ENCODE measurements at places on chromosomes 13 and 19.
A peak's percentile ranks its signal among the peaks of the same experiment; 100 is the strongest.

DNA sequence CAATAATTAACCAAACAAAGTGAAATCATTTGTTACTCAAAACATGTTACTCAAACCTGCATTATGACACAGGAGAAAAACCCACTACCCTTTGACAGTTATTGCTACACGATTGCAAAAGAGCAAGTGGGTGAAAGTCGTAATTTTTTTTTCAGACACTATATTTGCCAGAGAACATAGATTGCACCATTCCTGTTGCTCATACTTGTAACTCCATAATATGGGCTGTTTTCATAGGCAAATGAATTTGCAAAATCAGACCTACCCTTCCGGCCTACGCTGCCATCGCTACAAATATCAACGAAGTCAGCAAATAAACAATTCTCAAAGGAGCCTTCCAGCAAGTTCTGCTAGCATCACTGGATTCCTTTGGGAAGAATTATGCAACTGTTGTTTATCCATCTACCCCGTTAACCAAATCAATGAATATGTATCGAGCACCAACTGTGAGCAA, 396.5 kb downstream of the IRS2 start:
- DNase-seq: peak; percentile 88

DNA sequence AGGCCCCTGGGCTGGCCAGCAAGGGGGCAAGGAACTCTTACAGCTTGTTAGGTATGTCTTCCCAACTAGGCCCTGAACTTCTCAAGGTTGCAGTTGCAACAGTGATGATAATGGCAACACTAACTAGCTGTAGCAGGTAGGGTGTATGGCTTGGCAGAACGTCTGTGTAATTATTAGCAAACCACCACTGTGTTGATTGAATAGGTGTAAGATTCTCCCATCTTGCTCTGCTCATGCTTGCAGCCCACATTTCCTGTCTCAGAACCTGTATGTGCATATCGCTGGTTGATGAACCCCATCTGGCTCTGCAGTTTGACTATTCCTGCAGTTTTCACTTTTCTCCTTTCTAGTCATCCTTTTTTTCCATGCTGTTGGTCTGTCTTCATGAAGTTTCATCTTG, 178.8 kb downstream of the KATNAL1 start:
- DNase-seq: no peak

GRCh38 chr13:21006141-21007005, 55.0 kb downstream of the LATS2 start:
- no peak for DNase-seq

DNA sequence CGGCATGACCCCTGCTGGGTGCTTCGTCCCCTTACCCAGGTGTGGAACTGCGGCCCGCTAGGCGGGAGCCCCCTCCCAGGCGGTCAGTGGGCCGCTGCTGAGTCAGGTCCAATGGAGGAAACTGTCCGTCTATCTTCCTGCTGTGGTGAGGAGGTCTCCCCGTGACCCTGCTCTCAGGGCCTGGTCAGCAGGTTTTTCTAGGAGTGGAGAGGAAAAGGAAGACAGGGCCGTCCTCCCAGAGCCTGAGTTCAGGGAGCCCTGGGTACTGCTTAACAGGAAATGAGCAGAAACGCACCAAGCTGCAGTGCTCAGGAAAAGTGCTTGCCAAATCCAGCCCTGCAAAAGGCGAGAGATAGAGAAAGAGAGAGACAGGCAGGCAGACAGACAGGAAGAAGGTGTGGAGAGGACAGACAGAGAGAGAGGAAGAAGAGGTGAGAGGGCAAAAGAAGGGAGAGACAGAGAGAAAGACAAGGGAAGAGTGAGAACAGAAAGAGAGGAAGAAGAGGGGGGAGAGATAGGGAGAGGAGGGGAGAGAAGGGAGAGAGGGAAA, 10.3 kb downstream of the SH3GL1 start:
- DNase-seq: peak; percentile 39

DNA sequence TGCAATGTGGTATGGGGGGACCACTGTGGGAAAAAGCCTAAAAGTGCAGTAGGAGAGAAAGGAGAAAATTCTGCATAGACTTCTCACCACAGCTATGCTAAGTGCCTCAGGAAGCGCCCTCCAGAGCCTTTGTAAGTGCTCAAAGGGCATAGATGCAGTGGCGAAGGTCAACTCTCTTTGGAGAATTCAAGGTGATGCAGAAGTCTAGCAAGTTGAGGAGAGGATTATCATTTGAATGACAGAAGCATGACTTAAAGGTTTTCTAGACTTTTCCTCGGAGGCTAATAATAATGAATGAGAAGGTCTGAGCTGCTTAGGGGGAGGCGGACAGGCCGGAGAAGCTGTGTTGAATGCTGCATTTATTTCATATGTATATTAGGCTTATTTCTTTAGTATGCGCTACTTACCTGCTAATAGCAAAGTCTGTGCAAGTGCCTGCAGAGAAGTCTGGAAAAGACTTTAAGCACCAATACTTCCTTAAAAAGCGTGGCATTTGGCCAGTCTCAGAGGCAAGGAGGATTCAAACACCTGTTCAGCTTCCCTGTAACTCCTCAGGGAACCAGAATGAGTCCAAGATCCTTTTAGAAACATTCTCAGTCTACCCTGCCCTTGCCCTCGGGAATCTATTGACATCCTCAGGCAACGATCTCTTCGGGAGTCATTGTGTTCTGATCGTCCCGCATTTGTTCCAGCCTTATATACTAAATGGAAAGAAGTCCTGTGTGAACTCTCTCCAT, 56.2 kb downstream of the FLT1 start:
- no peak for DNase-seq

- DNase-seq: no peak
Measured at GRCh38 chr19:8333767-8334457, 9.2 kb downstream of the KANK3 start.

- no peak for DNase-seq
Measured at GRCh38 chr19:47435196-47435595, 15.9 kb upstream of the MEIS3 start.

DNA sequence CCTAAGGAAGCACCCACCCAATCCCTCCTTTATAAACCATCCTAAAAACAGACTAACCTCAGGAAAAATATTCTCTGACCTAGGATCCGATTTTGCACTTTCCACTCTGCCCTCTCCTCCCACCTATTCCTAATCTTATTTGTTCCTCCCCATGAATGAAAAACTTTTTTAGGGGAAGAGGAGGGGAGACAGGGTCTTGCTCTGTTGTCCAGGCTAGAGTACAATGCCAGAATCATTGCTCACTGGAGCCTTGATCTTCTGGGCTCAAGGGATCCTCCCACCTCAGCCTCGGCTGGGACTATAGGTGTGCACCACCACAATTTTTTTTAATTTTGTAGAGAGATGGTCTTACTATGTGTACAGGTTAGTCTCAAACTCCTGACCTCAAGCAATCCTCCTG, 4.4 kb downstream of the ZNF564 start:
- DNase-seq: no peak

DNA sequence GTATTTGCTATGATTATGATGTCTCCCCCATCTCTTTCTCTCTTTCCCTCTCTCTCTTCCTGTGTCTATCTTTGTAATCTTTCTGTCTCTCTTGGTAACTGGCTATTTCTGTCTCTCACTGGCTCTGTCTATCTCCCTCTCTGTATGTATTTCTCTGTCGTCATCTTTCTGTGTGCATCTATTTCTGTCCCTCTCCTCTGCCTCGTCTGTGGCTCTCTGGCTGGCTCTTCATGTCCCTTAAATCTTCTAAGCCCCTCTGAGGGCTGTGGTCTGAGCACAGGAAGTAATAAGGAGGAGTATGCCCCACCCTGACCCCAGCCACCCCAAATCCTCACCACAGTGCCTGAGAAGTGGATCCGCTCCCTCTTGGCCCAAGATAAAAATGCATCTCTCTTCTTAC, 104.4 kb downstream of the DNAJC15 start:
- DNase-seq: no peak

DNA sequence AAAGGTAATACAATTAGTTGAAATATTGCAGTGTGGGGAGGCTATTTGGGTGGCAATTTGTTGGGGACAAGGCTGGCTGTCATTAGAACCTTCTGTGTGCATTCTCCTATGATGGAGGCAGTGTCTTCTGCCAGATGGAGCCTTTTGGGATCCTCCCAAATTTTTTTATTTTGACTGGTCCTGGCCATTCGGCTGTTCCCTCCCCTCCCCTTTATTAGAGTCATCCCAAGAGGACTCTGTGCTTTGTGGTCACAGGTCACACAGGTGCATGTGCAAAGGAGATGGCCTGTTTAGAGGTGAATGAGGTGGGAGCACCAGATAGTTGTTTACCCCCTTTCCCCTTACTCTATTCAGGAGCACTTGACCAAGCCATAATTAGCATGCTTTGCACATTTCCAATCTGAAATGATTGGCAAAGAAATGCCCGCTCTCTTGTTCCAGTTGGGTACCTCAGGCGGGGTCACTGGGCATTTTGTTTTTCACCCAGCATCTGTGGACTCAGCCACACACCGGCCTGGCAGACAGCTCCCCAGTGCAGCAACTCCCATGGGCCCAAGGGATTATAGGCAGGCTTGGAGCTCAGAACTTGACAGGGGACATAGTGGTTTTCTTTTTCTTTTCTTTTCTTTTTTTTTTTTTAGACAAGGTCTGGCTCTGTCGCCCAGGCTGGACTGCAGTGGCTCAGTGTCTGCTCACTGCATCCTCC, 19.8 kb downstream of the GATAD2A start:
- no peak for DNase-seq

DNA sequence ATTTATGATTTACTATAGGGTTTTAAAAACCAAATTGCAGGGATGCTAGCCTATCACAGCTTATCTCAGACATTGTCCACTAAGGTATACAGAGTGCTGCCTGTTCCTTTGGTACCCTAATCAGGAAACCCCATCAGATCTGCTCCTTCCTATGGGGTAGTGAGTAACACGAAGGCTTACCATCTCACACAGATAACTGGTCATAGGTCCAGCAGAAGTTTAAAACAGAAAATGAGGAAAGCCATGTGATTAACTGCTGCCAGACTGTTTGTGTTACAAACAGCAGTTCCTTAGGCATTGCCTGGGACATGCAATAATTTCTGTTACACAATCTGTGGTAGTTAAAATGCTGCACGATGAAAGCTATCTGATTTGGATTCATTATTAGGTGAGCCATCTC, 53.5 kb upstream of the ALOX5AP start:
- peak; percentile 77 for DNase-seq

GRCh38 chr13:34156841-34157365, 339.0 kb downstream of the RFC3 start:
- peak; percentile 12 for DNase-seq

GRCh38 chr19:1000591-1001537, 645 bp downstream of the GRIN3B start:
- DNase-seq: no peak

- DNase-seq: peak; percentile 84
Measured at GRCh38 chr19:56253737-56254136, 18.8 kb upstream of the EDDM13 start.

DNA sequence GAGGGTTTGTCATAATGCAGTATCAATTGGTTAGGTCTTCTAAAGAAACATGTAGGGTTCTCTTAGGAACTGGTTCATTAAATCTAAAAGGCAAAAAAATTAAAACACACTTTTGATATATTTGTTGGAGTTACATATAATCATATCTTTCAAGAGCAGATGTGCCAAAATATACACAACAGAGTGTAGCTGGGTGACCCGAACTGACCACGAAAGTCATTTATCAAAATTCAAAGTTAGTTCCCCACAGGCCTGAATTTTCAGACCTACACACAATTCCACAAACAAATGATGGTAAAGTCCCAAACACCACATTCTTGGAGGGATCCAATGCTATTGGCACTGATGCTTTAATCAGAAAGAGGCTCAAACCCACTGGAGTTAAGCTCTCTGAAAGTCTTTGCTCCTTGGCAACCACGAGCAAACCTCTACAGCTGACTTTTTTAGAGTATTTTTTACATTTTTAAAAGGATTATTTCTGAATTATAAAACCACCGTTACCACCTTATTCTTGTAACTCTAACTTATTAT, 50.9 kb downstream of the IRS2 start:
- no peak for DNase-seq

GRCh38 chr19:47698631-47699359, 14.4 kb upstream of the EHD2 start:
- no peak for DNase-seq

GRCh38 chr13:41199526-41199925, 5.2 kb upstream of the KBTBD7 start:
- DNase-seq: no peak

DNA sequence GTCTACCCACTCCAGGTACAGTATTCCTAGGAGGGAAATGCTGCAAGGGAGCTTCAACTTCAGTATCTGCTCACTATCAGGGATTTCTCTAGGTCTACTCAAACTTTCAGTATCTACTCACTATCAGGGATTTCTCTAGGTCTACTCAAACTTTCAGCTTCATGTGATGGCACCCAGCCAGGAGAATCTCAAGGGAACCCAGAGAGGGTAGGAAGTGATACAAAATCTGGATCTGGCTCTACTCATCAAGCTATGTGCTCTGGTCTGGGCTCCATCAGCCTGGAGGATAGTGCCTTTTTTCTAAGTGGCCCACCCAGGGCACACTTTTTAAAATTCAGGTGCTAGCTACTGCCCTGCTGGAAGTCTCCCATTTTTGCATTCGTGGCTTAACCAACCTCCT, 52.3 kb upstream of the FNDC3A start:
- no peak for DNase-seq

- peak; percentile 75 for DNase-seq
Measured at GRCh38 chr13:27522847-27523246, 72.5 kb upstream of the MTIF3 start.

DNA sequence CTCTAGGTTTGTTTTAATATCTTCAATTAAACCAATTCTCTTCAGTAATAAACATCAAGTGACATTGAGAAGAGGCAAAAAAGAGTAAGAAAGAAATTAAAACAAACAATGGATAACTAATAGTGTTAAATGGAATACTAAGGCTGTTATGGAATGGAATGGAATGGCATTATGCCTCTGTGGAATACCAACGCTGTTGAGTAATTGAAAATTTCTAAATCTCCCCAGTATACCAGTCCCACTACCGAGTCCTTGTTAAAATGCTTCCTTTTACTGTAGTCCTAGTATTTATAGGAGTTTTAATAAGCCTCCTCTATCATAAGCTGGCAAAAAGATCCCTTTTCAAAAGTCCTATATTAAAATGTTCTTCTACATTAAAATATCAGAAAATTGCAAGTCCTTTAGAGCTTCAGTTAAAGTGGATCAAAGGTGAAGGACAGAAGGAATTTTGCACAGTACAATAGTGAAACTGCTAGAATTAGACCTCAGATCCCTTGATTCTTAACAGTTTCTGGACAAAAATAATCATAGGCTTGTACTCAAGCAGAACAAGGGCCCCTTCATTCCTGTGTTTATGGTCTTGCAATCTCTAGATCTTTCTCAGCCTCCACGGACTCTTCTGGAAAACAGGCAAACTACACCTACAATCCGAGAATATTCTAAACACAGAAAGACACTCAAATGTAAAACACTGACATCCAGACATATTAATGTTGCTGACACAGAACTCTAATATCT, 128.2 kb downstream of the PCDH9 start:
- no peak for DNase-seq

- peak; percentile 35 for DNase-seq
Measured at GRCh38 chr19:10604460-10604980, 17.4 kb upstream of the AP1M2 start.

- peak; percentile 43 for DNase-seq
Measured at GRCh38 chr19:40143612-40144011, 47.6 kb upstream of the MAP3K10 start.

DNA sequence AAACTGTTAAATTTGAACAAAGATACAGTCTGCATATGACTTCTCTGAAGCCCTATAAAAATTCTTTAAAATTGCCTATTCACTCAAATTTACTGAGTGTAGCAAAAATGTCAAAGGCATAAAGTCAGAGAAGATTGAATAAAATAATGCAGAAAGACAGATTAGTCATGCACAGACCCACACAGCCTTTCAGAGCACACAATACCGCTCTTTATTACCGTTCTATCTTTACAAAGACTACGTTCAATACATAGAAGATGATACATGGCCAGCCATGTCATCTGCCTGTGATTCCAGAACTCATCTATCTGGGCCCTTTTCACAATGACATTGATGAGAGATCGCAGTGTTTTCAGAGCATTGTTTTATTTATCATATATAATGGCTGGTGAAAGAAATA, 107.2 kb downstream of the URI1 start:
- DNase-seq: no peak

Measured in suppressor macrophage treated with lipopolysaccharide for 4 hours (primary cell).